ENCODE measurements at places on chromosomes 6 and 20.

DNA sequence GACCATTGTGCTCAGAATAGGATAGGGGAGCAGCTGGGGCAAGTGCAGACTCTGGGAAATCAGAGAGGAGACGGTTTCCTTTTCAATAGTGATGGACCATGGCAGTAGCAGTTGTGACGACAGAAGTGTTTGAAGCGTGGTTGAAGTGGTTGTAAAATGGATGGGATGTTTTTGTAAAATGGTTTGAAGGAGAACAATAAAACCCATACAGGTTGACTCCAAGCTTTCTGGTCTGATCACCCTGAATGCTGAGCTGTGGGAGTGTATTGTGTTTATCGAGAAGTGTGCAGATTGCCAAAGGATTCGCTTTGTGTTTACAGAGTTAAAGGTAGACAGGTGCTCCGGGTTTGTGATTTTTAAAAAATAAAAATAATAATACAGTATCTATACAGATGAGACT is 255.2 kb upstream of the SULF2 start:
- DNase-seq = no peak

GRCh38 chr6:120584111-120584760 is 750.0 kb downstream of the TBC1D32 start:
- DNase-seq = peak; percentile 56

GRCh38 chr20:35166242-35166830 is 5.5 kb upstream of the PROCR start:
- DNase-seq = no peak

- DNase-seq = no peak
These were observed 6.1 kb downstream of the KCNQ2 start for GRCh38 chr20:63466250-63466825.

GRCh38 chr20:61970357-61970756 is 95.3 kb downstream of the TAF4 start:
- no peak for DNase-seq
